ENCODE measurements at places on chromosomes 6 and 20.

- no peak for DNase-seq
Observed at GRCh38 chr6:72324591-72324990, 297.3 kb upstream of the KCNQ5 start.

GRCh38 chr20:43305749-43306148 lies 116.0 kb upstream of the PTPRT start:
- no peak for DNase-seq

DNA sequence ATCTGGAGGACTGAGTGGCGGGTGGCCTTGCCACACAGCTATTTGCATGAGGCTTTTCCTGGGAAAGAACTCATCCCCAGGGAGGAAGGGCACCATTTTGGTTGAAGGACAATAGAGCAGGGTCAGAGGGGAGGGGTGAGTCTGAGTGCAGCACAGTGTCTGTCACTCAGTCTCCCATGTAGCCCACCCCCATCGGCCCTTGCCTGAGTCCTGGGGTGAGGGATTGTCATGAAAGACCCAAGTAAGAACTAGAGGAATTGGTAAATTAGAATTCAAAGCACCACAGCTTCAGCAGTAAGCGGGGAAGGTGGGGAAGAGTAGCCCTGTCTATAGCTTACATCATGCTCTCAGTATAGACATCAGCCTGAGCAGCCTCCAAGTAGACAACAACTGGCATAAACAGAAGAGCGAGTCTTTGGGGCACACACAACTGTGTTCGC lies 90.4 kb upstream of the TMEM30A start:
- DNase-seq, result no peak

- DNase-seq, result peak; percentile 77
Observed at GRCh38 chr20:63973636-63974401, 4.1 kb upstream of the ZNF512B start.

GRCh38 chr6:4797587-4797986 lies 21.4 kb downstream of the CDYL start:
- DNase-seq, result no peak

DNA sequence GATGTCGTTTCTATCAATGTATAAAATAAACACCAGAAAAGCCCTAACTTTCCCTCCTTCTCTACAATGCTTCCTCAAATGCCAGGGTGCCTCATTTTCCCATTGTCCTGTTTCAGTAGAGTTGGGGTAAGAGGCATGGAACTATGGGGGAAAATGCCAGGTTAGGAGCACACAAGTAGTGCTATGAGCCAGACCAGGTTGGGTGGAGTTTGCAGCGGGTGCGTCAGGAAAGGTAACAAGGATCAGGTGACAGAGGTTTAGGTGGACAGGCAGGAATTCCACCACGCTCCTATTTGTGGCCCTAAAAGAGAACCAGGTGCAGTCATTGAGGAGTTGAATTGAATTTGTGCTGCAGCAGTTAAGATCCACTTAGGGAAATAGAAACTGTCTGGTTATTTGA lies 36.5 kb downstream of the SYTL3 start:
- no peak for DNase-seq

DNA sequence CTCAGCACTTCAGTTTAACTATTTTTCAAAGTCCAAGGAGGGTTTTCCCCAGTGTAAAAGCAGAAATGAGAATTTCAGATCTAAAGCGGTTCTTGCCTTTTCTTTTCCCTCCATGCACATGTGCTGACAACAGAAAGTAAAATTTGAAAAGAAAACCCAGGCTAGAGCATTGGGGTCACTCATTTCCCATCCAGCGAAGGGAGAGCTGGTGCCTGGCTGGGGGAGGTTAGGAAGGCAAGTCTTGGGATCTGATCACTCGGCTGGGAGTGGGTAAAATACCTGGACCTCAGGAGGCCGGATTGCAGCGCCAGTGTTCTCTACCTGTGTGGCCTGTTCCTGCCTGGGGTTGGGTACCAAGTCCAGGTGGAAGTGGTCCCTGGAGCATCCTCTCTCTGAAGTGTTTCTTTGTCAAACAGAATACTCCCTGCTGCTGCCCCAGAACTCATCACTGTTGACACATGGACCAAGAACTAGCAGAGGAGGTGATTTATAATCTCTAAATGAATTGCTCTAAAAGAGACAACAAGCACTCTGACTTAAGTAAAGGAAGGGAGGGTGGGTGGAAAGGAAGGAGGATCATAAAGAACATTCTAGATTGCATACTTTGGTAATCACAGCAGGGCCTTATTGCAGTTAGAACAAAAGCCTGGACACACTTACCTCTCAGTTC lies 136.0 kb downstream of the MTHFD1L start:
- no peak for DNase-seq

- DNase-seq, result no peak
Observed at GRCh38 chr20:55777641-55778040, 227.7 kb downstream of the CBLN4 start.

DNA sequence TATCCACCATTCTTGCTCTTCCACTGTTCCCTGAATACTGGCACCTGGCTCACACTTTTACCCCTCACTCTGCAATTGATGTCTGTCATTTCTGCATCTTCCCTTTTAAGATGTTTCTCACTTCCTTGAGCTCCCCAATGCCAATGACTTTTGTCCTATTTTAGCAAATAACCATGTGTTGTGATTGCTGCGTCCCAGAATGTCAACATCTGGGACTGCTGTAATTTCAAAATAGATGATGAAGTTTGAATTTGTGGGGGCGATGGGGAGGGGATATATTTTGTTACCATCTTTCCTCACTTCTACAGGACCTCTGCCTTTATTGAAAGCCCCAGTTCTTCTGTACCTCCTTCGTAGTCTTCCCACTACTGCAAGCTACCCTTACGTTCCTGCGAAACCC lies 40.0 kb upstream of the ADGRF5 start:
- DNase-seq, result no peak

DNA sequence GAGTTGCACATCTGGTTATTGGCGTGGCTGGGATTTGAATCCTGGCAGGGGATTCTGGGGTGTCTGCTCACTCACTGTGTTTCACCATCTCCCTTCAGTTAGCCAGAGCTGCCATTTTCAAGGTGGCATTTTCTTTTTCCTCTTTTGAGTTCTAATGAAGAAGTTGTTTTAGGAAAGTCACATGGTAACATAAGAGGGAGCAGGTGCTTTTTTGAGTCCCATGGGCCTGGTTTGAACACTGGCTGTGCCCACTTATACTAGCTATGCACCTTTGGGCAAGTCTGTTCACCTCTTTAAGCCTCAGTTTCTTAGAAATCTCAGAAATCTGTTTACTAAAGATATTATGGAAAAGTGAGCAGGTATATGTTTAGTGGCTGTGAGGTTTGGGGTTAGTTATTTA lies 39.6 kb downstream of the ANKS1A start:
- DNase-seq, result no peak

DNA sequence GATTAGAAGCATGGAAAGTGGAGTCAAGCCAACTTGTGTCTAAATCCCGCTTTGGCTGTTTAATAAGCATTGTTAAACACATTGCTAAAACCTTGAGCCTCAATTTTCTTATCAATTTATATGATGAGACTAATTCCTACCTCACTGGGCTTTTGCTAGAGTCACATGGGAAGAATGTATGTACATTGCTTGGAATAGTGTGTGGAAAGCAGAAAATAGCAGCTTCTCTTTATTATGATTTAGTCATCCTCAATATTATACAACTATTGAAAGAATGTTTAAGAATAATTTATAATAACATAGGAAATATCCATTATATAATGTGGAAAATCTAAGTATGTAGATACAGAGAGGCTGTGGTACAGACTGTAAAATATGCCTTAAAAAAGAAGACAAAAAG lies 313.0 kb upstream of the CDYL start:
- no peak for DNase-seq

GRCh38 chr6:129136751-129137150 lies 253.8 kb downstream of the LAMA2 start:
- DNase-seq, result no peak

- no peak for DNase-seq
Observed at GRCh38 chr6:103983011-103983410, 876.7 kb downstream of the HACE1 start.

DNA sequence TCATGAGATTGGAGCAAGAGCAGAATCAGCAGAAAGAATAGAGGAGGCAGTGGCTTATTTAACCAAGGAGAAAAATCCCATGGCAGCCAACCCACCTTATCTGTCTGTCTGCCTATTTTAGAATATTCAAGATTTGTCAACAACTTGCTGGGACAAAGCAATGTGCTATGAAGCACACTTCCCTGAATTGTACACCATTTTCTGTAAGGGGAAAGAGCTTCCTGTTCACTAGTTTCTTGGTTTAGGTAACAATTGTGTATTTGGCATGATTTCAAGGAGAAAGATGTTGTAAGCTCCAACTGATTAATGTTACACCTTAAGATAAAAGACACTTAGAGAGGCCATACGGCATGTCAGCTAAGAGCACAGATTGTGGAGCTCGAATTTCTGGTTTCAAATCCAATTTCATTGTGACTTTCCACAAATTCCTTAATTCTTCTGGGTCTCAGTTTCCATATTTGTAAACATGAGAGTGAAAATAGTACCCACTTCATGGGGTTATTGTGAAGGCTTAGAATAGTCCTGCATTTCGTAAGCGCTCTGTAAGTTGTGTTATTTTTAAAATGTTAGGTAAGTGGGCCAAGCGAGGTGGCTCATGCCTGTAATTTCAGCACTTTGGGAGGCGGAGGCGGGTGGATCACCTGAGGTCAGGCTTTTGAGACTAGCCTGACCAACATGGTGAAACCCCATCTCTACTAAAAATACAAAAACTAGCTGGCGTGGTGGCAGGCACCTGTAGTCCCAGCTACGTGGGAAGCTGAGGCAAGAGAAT lies 4.8 kb upstream of the MUC22 start:
- no peak for DNase-seq

- no peak for DNase-seq
Observed at GRCh38 chr20:62760471-62760855, 35.8 kb upstream of the MRGBP start.

- DNase-seq, result no peak
Observed at GRCh38 chr6:9999796-10000195, 415.1 kb downstream of the TFAP2A start.

GRCh38 chr20:47054506-47054905 lies 159.9 kb downstream of the EYA2 start:
- DNase-seq, result no peak

DNA sequence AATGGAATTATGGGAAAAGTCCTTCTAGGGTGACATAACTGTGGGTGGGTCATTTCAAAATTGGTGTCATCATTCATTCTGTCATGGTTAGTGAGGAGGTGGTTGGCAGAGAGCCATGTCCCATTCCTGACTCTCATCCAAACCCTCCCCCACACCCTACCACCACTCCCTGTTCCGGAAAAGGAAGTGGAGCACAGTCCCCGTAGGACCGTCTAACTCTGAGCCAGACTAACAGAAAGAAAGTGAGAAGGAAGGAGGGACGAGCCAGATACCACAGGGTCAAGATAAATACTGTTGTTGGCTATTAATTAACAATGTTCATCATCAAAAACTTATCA lies 4.8 kb downstream of the TRIM10 start:
- no peak for DNase-seq

GRCh38 chr6:166932616-166933015 lies 23.7 kb downstream of the RNASET2 start:
- no peak for DNase-seq

DNA sequence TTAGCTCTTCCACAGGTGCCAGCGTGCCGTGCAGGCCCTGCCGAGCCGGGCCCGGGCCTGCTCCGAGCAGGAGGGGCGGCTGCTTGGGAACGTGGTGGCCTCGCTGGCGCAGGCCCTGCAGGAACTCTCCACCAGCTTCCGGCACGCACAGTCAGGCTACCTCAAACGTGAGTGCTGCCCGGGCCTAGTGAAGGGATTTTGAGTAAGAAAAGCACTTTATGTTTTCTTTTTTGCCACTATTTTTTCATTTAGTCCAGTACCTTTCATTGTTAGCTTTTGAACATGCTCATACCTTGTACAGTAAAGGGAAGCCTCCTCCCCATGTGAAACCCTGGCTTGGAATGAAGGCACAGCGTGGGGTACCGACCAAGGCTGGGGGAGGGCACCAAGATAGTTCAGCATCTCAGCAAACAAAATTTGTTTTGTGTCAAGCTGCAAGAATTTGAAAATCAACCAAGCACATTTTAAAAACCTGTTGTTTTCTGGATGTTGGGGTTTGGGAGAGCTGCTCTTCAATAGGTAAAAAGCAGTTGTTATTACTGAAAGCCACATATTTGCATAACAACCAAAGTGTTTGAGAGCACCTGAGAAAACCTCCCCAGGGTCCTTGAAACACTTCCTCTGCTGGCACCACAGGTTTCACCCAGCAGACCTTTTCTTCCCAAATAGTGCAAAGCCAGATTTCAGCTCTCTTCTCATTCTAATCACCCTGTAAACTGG lies 18.4 kb downstream of the STX16 start:
- no peak for DNase-seq

GRCh38 chr6:108748959-108749358 lies 99.3 kb upstream of the ARMC2 start:
- DNase-seq, result no peak

- DNase-seq, result no peak
Observed at GRCh38 chr20:54661880-54662465, 186.6 kb downstream of the DOK5 start.

DNA sequence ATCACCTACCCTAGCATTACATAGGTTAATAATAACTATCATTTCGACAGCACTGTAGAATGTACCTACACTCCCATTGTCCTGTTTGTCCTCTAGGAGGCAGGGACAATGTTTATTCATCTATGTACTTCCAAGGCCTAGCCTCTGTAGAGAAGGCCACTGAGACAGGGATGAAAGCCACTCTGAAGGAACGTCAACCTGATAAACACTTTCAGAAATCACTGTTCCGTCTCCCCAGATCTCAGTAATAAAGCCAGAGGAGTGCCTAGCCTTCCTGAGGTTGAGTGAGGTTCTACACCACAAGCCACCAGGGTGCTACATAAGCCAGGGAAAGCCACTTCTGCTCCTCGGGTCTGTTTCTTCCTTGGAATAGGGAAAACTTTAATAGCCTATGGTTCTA lies 44.8 kb downstream of the POPDC3 start:
- DNase-seq, result no peak

DNA sequence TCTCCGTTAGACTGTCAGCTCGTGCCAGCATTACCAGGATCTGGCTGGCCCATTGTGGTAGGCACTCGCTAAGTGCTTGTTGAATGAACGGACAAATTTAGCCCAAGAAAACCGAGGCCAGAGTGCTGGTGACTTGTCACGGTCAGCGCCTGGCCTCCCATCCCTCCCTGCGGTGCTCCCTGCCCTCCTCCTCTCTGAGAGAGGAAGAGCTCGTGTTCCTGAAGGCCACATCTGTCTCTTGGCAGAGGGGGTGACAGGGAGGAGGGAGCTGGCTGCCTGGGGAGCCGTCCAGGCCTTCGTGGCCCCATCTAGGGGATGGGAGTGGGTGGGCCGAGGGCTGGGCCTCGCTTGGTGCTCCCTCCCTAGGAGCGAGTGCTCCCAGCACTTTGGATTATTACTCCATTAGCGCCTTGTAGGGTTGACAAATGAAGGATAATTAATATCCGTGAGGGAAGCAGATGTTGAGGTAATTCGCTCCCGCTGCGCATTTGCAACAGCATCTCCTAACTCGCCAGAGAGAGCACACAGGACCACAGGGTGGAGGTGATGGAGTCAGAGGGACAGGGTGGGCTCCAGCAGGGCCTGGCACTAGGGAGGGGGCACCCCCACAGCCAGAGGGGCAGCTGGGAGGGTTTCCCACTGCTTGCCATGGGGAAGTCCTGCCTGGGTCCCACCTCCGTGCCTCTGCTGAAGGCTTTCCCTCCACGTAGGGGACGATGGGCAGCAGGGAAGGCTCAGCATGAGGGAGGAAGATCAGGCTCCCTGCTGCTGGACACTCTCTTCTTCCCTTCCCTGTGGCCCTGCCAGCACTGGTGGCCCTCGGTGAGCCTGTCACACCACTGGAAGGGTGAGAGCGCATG lies 37.0 kb downstream of the VSTM2L start:
- no peak for DNase-seq

GRCh38 chr20:36043441-36043840 lies 75.1 kb downstream of the CNBD2 start:
- no peak for DNase-seq
